ENCODE measurements at places on chromosomes 13 and 19.

DNA sequence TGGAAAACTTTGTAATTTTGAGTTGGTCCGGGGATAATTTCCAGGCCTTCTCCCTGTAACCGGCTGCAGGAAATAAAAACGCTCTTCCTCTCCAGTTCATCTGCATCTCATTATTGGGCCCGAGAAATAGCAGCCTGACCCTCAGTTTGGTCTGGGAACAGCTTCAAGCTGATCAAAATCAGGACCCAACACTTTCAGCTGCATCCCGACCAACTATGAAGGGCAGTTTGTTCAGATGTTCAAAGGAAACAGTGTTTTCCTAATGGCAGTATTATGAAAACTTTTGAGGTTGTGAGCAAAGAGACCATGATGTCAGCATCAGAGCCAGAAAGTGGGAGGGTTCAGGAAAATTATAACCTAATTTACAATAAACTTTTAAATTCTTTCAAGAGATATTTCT is 35.7 kb downstream of the STK24 start:
- no peak for DNase-seq

DNA sequence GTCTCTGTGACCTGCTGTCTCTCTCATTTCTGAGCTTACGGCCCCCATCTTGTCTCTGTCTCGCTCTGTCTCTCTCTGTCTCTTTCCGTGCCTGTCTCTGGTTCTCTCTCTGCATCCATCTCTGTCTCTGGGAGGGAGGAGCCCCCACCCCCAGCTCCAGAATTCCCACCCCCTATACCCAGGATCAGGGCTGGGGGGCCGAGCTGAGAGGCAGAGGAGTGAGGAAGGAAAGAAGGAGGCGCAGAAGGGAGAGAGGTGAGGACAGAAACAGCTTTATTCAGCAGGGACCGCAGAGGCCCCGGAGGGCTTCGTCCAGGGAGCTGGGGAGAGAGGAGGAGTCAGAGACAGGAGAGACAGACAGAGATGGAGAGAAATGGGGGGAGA is 14.0 kb downstream of the JOSD2 start:
- DNase-seq = no peak

DNA sequence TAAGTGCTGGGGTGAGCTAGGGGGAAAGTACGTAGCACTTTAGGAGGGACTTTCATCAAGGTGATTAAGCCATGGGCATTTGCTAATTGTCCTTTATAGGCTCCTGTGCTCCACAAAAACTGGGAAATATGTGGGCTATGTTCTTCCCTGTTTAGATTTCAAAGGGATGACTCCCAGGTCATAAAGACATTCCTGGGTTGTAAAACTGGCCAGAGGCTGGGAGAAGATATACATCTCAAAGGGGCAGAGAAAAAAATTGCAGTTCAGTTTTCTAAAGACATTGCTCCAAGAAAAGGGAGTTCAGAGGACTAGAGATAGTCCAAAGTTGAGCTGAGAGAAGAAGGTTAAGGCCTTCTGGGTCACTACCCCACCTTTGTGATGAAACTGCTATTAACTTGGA is 204.8 kb downstream of the MYO16 start:
- no peak for DNase-seq

DNA sequence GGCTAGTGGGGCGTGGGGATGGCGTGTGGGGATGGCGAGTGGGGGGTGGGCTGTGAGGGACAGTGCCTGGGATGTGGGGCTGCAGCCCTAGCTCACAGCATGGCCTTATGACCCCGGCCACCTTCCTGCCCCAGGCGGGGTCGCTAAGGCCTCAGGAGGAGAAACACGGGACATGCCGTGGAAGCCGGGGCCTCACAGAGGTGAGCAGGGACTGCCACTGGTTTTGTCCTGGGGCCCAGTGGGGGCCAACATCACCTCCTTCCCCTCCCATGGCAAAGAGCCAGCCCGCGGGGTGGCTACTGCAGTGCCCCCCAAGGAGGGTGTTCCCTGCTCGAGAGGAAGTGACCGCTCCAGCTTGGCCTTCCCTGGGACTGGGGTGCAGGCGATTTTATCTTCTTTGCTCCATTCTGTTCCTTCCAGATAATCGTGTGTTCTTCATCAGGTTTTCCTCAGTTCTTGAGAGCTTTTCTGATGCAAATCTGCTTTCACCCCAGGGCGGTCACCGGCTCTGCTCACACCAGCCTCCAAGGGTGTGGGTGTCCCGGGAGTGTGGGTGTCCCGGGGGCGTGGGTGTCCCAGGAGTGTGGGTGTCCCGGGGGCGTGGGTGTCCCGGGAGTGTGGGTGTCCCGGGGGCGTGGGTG is 1.2 kb downstream of the F7 start:
- DNase-seq = peak; percentile 20

DNA sequence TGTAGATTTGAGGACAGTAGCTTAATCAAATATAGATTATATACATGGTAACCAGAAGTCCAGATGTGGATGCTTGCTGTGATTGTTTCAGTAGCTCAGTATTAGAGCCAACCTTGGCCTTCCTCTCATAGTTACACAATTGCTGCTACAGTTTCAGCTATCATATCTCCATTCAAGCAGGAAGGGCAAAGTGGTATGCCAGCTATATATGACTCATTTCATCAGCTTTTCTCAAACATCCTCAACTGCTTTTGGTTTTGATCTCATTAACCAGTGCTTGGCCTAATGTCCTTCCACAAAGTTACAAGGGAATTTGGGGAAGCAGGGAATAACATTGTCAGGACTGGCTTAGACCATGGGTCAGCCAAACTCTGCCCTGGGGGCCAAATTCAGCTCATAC is 73.0 kb upstream of the MAB21L1 start:
- DNase-seq = no peak

DNA sequence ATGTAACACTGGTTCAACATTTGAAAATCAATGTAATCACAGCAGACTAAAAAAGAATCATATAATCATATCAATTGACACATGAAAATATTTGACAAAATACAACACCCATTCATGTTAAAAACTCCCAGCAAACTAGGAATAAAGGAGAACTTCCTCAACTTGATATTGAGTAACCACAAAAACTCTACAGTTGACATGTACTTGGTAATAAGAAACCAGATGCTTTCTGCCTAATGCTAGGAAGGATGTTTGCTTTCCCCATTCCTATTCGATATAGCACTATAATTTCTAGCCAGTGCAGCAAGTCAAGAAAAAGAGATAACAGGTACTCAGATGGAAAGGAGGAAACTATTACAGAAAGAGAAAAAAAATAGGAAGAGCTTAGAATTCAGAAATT is 26.9 kb downstream of the UFM1 start:
- no peak for DNase-seq

DNA sequence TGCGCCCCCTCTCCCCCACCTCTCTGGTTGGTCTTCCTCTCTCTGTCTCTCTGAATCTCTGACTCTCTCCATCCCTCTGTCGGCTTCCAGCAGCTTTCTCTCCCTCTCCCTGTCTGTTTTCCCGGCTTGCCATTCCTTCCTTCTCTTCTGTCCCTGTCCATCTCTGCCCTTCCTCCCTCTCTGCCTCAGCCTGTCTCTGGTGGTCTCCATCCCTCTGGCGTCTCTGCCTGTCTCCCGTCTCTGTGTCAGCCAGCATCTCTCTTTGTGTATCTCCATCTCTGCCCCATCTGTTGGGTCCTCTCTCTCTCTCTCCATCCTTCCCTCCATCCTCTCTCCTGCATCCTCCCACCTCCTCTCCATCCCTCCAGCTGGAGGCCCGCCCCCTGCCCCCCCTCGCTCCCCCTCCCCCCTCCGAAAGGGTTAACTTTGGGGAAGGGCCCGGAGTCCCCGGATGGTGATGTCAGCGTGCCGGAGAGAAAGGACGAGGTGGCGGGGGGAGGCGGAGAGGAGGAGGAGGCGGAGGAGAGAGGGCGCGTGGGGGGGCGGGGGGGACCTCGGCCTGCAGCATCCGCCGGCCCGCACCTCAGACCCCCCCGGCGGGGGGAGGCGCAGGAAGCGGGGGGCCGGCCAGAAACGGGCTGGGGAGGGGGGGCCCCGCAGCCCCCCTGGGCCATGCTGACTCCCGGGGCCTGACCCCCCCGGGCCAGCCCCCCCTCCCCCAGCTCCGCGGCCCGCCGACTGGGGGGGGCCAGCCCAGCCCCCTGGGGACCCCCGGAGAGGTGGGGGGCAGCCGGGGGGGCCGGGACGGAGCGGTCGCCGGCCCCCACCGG is at the start of gene BRSK1:
BRSK1 (plus strand) TSS at position 450 of the 830 bp plus-strand sequence. CDS start 446 bp downstream, outside the sequence.
- DNase-seq = no peak

GRCh38 chr19:33659835-33660234 is 38.1 kb downstream of the CHST8 start:
- no peak for DNase-seq

- peak; percentile 80 for DNase-seq
These were observed 426 bp downstream of the MYO9B start for GRCh38 chr19:17075864-17076542.

- DNase-seq = no peak
These were observed 70.6 kb upstream of the SERP2 start for GRCh38 chr13:44302940-44303575.

GRCh38 chr19:40542202-40542859 is 34.3 kb upstream of the SHKBP1 start:
- peak; percentile 67 for DNase-seq

DNA sequence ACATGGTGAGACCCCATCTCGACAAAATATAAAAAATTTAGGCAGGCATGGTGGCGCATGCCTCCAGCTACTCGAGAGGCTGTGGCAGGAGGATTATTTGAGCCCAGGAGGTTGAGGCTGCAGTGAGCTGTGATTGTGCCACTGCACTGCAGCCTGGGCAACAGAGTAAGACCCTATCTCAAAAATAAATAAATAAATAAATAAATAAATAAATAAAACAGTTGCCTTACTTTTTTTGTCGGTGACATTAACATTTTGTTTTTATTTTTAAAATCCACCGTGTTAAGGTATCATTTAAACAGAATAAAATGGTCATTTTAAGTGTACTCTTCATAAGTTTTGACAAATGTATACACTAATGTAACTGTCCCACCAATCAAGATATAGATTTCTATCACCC is 57.0 kb downstream of the RASL11A start:
- no peak for DNase-seq

DNA sequence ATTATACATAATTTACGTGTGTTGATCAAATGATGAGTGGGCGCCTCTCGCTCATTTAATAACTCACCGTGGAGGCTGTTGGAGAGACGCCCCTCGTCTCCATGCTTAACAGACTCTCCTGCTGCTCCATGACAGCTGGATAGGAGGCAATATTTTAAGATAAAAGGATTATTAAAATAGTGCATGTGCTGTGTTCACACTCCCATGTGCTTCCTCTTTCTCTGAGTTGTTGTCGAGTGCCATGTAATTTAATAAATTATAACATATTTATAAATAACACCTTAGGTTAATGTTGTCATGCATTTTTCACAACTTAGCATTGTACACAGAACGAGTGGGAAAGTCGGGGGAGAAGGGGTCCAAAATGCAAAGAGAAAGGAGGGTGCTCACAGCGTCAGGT is 161.4 kb upstream of the TSHZ3 start:
- no peak for DNase-seq

GRCh38 chr13:67015976-67016600 is 214.0 kb downstream of the PCDH9 start:
- no peak for DNase-seq

- DNase-seq = no peak
These were observed 3.4 kb upstream of the HNRNPA1L2 start for GRCh38 chr13:52638666-52639328.

DNA sequence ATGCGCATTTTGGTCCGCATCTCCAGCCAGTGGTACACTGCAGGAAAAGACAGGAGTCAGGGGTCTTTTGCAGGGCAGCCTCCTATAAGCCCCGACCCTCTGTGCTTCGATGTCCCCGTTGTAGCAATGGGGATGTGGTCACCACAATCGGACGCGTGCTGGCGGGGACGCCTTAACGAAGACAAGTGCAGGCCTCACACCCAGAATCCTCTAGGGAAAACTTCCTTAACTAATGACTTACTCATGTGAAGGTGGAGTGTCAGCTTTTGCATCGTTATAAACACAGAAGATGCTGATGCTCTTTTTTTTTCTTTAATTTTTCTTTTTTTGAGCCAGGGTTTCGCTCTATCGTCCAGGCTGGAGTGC is 22.1 kb downstream of the VASP start:
- DNase-seq = no peak

GRCh38 chr19:33691030-33691427 is 69.3 kb downstream of the CHST8 start:
- no peak for DNase-seq

GRCh38 chr19:10104665-10105508 is 1.3 kb upstream of the PPAN start:
- no peak for DNase-seq

GRCh38 chr19:50449236-50449899 is 16.7 kb downstream of the MYBPC2 start:
- no peak for DNase-seq

- no peak for DNase-seq
These were observed 25.9 kb upstream of the SPACA7 start for GRCh38 chr13:112350300-112350699.

- DNase-seq = peak; percentile 65
These were observed 543 bp downstream of the PSMC4 start for GRCh38 chr19:39971380-39972035.

GRCh38 chr19:51469162-51469561 is 9.2 kb upstream of the CEACAM18 start:
- no peak for DNase-seq

- no peak for DNase-seq
These were observed 52.8 kb downstream of the RUBCNL start for GRCh38 chr13:46334035-46334822.

GRCh38 chr19:55232286-55232602 is 3.7 kb upstream of the TMEM86B start:
- DNase-seq = no peak

GRCh38 chr19:49679771-49680413 is 2.8 kb downstream of the PRMT1 start:
- no peak for DNase-seq

GRCh38 chr13:21684576-21684975 is 13.7 kb downstream of the FGF9 start:
- no peak for DNase-seq

DNA sequence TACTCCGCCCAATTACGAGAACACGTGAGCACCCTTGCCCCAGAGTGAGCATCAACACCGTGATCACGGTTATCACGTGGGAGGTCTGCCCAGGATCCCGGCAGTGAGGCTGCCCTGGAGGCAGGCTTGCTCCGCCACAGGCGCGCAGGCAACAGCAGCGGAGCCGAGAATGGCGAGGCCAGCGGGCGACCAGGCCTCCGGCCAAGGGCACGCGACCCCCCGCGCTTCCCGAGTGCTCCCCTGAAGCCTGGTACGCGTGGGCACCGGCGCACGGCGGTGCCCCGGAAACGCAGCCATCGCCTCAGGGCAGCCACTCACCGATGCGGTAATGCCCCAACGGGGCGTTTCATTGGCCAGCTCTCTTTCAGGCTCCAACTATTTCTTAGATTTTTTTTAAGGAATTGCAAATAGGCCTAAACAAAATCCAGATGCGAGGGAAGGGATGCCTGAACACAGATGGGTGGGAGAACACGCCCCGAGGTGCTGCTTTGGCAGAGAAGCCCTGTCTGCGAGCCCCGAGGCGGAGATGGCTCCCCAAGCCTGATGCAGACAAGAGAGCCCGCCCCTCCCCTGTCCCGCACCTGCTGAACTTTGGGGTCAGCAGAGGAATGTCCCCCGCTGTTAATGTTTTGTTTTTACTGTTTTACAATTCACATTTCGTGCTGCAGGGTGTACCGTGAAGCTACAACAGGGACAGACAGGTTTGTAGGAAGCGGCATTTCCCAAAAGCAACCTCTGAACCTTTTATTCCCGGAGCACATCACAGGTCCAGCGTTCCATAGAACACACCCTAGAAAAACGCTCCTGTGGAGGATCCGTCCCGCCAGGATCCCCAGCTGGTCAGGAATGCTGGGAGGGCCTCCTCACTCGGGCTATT is 132.7 kb downstream of the ZDHHC20 start:
- peak; percentile 53 for DNase-seq

GRCh38 chr13:40798380-40798779 is 9.0 kb downstream of the SLC25A15 start:
- DNase-seq = no peak
